ENCODE measurements at places on chromosomes 7 and 10. TPM values are rescaled to one million over a fixed set of nuclear protein-coding genes. Genes with fewer than 3 reads are reported as not detected.

The LRRC18 gene
- not detected for total RNA-seq

The CYP2W1 gene
- not detected for total RNA-seq

The WDFY4 gene
- 3.5 TPM for total RNA-seq

The ZSCAN25 gene
- 16.0 TPM for total RNA-seq

The RASSF4 gene
- total RNA-seq, result 2.2 TPM

The CAMK2B gene
- total RNA-seq, result 0.20 TPM

The SEMA3A gene
- 5.0 TPM for total RNA-seq

All from mammary microvascular endothelial cell (primary cell).